ENCODE measurements at places on chromosomes 16 and 17. TPM values are rescaled to one million over a fixed set of nuclear protein-coding genes. Genes with fewer than 3 reads are reported as not detected.
A peak's percentile ranks its signal among the peaks of the same experiment; 100 is the strongest.

- H3K36me3 ChIP-seq, result peaks cover 17% of the 10 kb centered on the region
- H3K4me3 ChIP-seq, result no peak overlapping the region
- no peaks in the 10 kb centered on the region for H3K4me1 ChIP-seq
- DNase-seq, result no peak
- no peak overlapping the region for H3K27ac ChIP-seq
- H3K27me3 ChIP-seq, result no peaks in the 10 kb centered on the region
Observed at GRCh38 chr16:16059895-16060590, 110.6 kb downstream of the ABCC1 start.

- no peaks in the 10 kb centered on the region for H3K36me3 ChIP-seq
- no peak for DNase-seq
- no peak overlapping the region for H3K27ac ChIP-seq
- H3K27me3 ChIP-seq, result no peaks in the 10 kb centered on the region
Observed at GRCh38 chr17:34885076-34885475, 76.2 kb downstream of the CCT6B start.

- no peaks in the 10 kb centered on the region for H3K27me3 ChIP-seq
- peak; percentile 75 for DNase-seq
- no peaks in the 10 kb centered on the region for H3K36me3 ChIP-seq
- H3K4me3 ChIP-seq, result peak overlapping the region; percentile 97
Observed at GRCh38 chr16:15650698-15651171, 690 bp downstream of the NDE1 start.

DNA sequence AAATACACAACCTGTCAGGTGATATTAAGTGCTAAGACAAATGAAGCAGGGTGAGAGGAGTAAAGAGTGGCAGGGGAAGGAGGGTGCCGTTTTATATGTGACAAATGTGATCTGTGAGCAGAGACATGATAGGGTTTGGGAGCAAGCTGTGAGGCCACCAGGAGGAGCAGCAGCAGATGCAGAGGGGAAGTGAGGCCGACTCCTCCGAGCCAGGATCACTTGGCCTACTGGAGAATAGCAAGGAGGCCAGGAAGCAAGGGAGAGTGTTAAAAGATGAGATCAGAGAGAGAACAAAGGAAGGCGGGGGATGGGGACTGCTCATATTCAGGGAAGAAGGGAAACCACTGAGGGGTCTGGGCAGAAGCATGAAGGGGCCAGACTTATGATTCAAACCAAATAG is 129.4 kb downstream of the TANGO6 start:
- H3K4me3 ChIP-seq, result peak overlapping the region; percentile 14
- no peaks in the 10 kb centered on the region for H3K27me3 ChIP-seq
- peak; percentile 89 for DNase-seq
- H3K4me1 ChIP-seq, result peaks cover 26% of the 10 kb centered on the region
- H3K36me3 ChIP-seq, result no peaks in the 10 kb centered on the region

The KCNH6 gene
- total RNA-seq, result 2.8 TPM

The HOXB8 gene
- total RNA-seq, result not detected
